SW 1271 (cell line): ENCODE measurements at places on chromosomes 1 and 21.

DNA sequence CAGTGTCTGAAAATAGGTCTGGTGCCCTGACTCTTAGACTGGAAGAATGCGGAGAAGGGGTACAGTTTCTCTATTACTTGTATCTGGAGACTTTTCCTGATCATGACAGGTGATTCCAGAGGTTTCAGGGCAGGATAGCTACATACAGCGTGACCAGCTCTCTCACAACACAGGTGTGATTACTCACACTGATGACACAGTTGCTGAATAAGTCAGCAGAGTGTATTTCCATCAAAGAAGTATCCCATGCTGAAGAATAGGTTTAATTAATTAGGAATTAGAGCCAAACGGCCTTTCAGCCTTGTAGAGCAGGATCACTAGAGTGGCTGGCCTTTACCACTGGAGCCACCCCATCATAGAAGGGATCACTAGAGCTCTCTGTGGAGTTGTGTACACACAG, 298.6 kb downstream of the LMX1A start:
- DNase-seq: no peak

DNA sequence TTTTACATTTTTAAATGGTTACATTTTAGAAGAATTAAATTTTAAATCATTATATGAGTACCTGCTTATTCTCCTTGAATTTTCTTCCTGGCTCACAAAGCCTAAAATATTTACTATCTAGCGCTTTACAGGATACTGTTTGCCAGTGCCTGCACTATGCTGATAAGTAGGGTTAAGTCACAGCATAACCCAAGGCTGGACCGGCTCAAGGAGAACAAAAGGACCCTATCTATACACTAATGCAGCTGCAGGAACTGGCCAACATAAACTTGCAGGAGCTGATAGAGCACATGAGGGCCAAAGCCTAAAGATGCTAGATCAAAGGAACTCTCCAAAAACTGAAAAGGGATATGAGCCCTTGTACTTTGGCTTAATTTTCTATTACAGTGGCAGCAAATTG, 1086.9 kb upstream of the TMPRSS15 start:
- DNase-seq: no peak

GRCh38 chr1:8524627-8525157, 206.8 kb downstream of the SLC45A1 start:
- no peak for DNase-seq

GRCh38 chr1:43511394-43511793, 19.3 kb upstream of the PTPRF start:
- no peak for DNase-seq

- no peak for DNase-seq
Measured at GRCh38 chr1:201766131-201766866, 62.7 kb upstream of the IPO9 start.

GRCh38 chr21:44886113-44887075, 12.9 kb upstream of the PTTG1IP start:
- DNase-seq: no peak

GRCh38 chr1:218163371-218163770, 121.7 kb upstream of the RRP15 start:
- no peak for DNase-seq

DNA sequence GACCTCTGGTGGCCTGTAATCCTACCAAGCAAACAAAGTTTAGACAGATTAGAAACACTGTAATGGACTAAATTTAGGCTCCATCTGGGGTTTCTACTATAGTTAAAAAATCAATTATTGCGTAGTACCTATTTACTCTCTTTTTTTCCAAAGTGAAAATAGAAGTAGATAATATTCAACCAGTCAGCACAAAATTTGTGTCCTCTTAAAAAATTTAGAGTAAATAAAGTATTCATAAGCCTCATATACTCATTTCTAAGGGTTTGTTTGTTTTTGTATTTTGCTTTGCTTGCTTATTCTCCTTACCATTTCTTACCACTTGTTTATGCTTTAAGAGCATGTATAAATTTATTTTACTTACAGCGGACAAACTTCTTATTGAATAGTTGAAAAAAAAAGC, 54.5 kb downstream of the NCAM2 start:
- no peak for DNase-seq

DNA sequence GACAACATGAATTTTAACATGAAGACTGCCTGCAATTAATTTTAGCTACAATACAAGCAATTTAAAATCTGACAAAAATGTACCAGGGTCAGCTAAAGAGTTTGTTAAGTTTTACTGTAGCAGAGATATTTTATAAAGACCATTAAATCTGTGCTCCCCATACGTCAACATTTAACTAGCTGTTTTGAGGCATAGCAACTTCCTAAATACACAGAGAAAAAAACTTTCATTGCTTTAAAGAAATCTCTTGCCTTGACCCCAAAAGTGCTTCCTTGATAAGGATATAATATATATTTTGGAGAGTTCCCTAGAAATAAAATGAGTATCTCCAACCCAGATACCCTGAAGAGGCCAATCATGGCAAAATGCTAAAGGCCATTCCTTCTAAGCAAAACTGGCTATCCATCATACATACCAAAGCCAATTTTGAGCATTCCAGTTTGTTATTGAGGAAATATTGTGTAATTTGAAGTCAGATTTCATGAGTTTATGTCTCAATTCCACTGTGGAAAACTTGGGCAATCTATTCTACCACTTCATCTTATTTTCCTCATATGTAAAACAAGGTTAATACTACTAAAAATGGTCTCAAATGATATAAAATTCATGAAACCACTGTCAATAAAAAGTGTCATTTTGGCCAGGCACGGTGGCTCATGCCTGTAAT, 19.1 kb downstream of the ASPM start:
- DNase-seq: no peak

DNA sequence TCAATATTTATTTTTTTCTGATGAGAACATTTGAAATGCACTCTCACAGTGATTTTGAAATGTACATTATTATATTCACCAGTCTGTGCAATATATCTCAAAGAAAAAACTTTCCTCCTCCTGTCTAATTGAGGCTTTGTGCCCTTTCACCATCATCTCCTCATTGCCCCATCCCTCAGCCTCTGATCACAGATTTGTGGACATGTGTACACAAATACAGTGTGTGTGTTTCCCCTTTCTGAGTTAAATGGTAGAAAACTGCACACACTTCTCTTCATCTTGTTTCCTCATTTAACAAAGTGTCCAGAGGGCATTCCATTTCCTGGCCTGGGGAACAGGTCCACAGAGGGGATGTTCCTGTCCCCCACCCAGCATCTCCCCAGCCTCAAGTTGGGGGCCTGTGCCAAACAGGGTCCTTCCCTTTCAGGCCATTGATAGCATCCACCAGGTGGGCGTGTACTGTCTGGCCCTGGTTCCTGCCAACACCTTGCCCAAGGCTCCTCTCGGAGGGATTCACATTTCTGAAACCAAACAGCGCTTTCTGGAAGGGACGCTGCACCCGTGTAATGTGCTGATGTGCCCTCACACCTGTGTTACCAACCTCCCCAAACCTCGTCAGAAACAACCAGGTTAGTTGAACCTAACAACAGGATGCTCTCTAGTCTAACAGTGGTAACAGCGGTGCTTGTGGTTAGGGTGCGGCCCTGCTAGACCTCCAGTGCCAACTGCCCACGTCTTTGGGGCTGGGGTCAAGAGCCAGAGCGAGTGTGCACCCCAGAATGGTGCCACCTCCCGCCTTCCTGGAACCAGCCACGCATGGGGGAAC, 54.6 kb downstream of the S100B start:
- no peak for DNase-seq

GRCh38 chr1:184408580-184408979, 21.8 kb downstream of the C1orf21 start:
- DNase-seq: no peak

GRCh38 chr1:172487550-172487949, 43.7 kb upstream of the PIGC start:
- no peak for DNase-seq

- DNase-seq: peak; percentile 45
Measured at GRCh38 chr1:93846206-93846991, 32.6 kb downstream of the DNTTIP2 start.

DNA sequence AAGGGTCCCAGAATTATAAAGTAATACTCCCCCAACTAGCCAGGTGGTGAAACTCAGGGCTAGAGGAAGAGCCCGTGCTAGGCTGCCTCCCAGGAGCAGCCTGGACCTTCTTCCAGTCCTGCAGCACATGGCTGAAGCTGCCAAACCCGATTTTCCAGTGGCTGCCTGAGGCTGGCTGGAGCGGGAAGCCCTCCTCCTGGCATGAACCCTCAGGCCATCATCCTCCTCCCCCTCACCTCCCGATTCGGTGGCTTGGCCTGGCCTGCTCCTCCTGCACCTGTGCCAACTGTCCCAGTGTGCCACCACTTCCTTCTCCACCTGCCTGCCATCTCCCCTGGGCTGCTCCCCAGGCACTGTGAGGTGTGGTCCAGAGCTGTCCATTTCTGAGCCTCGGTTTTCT, 3.0 kb upstream of the TSPAN1 start:
- no peak for DNase-seq

GRCh38 chr1:59422921-59423575, 126.2 kb downstream of the FGGY start:
- no peak for DNase-seq

- DNase-seq: no peak
Measured at GRCh38 chr1:213053455-213053854, 2.4 kb downstream of the RPS6KC1 start.

DNA sequence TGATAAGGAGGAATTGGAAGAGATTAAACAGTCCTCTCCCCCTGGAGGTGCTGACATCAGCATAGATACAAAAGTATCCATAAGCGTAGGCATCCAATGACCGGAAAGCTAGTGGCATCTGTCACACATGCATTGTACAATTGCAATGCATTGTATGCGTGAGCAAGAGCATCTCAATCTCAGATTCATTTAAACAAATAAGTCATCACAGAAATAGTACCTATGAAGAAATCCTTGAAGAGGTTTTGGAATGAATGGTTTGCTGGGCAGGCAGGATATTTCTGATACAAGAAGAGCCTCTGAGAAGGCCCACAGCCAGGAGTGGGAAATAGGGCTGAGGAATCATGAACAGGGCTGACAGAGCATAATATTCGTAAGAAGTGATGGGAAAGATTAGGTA, 88.9 kb upstream of the ABCD3 start:
- no peak for DNase-seq

- DNase-seq: no peak
Measured at GRCh38 chr1:246587606-246588005, 21.4 kb downstream of the CNST start.

DNA sequence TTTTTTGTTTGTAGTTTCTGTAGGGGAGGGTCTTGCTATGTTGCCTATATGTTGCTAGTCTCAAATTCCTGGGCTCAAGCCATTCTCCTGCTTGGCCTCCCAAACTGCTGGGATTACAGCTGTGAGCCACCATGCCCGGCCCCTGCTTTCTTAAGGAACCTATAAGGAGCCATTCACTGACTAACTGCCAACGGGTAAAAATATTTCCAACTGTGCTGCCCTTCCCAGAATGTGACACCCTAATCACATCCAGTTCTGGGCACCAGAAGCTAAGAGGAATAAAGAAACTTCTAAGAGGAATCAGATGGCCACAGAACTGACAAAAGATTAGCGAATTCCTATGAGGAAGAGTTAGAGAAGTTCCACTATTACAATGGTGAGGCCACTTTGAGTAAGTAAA, 6.4 kb downstream of the SYPL2 start:
- no peak for DNase-seq

- DNase-seq: no peak
Measured at GRCh38 chr1:79629414-79629813, 622.9 kb upstream of the ADGRL4 start.

DNA sequence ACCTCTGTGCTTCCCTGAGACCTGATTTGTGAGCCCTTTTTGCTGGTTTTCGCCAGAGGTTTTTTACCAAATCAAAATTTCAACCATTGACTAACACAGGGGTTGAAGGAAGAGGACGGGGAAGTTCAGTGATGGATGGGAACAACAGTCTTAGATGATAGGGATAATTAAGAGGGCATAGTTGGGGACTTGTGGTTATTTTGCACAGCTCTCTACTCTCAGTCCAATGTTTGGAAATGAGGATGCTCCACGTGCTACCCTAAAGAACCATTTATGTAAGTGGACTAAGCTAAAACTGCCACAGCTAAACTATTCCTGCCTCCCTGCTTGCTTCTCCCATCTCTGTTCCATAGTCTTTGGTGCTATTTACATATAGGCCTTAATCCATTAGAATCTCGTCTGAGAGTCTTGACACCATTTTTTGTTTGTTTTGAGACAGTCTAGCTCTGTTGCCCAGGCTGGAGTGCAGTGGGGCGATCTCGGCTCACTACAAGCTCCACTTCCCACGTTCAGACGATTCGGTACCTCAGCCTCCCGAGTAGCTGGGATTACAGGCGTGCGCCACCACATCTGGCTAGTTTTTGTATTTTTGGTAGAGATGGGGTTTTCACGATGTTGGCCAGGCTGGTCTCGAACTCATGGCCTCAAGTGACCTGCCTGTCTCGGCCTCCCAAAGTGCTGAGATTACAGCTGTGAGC, 684 bp upstream of the MCL1 start:
- no peak for DNase-seq

- DNase-seq: no peak
Measured at GRCh38 chr1:26529655-26530409, at the start of gene RPS6KA1. TSS of gene RPS6KA1 (plus strand) at chr1:26529761. CDS start at chr1:26529921, 160 bp downstream.

DNA sequence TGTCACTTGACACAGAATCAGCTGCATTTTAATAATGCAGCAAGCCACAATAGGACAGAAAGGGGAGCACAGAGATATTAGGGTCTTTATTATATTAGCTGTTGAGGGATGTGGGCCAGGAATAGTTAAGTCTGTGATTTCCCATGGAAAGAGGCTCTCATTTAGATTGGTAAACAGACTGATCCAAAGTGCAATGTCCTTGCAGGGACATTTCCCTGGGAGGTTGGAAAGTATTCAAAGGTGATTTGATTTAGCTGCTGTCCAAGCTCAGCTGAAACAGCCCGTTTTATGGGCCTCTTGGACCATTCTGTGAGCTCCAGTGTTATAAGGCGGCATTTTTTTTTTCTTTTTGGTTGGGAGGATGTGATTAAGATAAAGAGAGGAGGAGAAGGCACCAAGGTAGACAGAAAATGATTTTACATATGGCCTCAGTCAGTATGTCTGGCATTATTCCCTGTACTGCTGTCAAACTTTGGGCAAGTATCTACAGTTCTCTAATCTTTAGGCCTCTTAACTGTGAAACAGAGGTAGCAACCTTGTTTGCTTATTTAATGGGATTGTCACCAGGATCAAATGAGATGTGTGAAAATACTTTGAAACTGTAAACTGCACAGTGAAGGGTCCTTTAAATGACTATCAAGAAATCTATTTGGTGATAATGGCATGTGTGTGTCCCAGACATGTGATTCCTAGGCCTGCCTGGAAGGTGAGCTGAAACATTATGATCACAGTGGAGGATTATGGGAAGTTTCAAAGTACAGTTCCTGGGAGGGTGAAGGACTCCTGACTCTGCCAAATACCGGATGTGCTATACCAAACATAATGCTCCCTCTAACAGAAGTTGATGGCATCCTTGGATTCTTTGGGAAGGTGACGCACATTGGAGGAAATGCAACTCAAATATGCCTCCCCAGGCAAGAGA, 62.2 kb downstream of the NOS1AP start:
- no peak for DNase-seq

GRCh38 chr1:113372546-113372945, 17.8 kb upstream of the MAGI3 start:
- DNase-seq: no peak

GRCh38 chr1:39098546-39099250, 72.5 kb downstream of the NDUFS5 start:
- peak; percentile 58 for DNase-seq
